ENCODE measurements at places on chromosomes 1 and 21. TPM values are rescaled to one million over a fixed set of nuclear protein-coding genes. Genes with fewer than 3 reads are reported as not detected.

Gene H3-3A
- 307 TPM for total RNA-seq

Gene SPRR3
- not detected for total RNA-seq

Gene CELA2A
- total RNA-seq: not detected

GRCh38 chr1:44645476-44646244, 28.6 kb downstream of the TMEM53 start:
- DNase-seq: no peak

DNA sequence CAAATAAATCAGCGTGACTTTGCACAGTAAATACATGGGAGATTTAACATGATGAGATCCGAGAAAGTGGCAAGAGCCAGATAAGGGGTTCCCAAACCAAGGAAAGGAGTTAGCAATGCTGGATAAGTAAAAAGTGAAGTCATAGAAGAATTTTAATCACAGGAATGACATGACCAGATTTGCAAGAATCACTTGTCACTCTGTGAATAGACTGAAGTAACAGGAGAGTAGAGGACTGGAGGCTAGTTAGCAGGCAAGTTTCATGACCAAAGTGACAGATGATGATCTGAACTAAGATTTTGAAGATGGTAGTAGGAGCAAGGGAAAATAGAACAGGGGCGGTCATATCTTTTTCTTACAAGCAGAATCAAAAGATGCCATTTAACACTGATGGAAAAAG, 8.4 kb downstream of the CFH start:
- no peak for DNase-seq

GRCh38 chr1:159879977-159880376, 17.5 kb upstream of the VSIG8 start:
- no peak for DNase-seq

Data from chondrocyte (in vitro differentiated cells).